ENCODE measurements at places on chromosomes 7 and 10.
A peak's percentile ranks its signal among the peaks of the same experiment; 100 is the strongest.

DNA sequence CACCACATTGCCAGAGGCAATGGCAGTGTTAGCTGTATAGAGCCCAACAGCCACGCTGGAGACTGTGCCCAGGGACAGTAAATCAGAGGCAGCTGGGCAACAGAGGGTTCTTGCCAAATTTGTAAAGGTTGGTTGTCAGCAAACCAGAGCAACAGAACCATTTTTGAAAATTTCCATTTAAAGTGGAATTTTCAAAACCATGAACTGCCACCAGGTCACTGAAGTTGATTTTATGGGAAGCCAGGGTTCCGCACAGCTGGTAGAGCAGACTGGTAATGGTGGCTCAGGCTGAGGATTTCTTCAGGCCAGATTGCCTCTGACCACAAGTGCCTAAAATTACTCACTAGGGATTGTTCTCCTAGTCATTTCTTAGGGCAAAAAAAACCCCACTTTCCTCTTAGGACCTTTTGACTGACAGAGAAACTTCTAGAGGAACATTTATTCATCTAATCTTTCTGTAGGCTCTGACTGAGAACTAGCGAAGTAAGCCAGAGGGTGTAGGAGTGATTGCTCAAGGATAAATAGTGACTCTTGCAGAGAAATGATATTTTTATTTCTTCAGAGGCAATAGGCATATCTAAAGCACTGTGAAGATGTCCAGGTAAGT, 342.4 kb downstream of the BBS9 start:
- DNase-seq, result no peak

DNA sequence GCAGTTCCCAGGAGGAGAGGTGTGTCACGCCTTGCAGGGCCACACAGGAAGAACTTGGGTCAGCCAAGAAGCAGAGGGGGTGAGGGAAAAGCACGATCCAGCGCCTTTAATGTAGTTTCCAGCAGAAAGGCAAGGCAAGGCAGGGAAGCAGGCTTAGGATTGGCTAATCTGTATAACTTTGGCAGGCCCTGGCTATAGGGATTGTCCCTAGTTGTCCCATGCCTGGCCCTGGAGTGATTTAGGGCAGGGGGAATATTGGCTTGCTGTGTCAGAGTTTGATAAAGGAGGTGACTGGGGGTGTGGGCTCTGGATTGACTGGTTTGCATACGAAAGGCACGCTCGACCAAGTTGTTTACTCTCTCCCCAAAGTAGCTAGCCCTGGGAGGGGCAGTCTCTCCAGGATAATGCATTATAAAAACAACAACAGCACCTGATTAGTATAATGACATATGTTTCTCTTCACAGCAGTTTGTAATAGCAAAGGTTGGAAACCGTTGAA, 44.5 kb downstream of the RBM28 start:
- no peak for DNase-seq

GRCh38 chr10:126738001-126738400, 67.5 kb upstream of the C10orf90 start:
- DNase-seq, result no peak

GRCh38 chr10:103685880-103686669, 169.3 kb downstream of the SH3PXD2A start:
- DNase-seq, result peak; percentile 61

- no peak for DNase-seq
Observed at GRCh38 chr10:27188259-27188658, 33.1 kb downstream of the MASTL start.

- no peak for DNase-seq
Observed at GRCh38 chr7:32217341-32218153, 147.3 kb upstream of the PDE1C start.

- no peak for DNase-seq
Observed at GRCh38 chr10:86992456-86992855, 24.2 kb downstream of the ADIRF start.

DNA sequence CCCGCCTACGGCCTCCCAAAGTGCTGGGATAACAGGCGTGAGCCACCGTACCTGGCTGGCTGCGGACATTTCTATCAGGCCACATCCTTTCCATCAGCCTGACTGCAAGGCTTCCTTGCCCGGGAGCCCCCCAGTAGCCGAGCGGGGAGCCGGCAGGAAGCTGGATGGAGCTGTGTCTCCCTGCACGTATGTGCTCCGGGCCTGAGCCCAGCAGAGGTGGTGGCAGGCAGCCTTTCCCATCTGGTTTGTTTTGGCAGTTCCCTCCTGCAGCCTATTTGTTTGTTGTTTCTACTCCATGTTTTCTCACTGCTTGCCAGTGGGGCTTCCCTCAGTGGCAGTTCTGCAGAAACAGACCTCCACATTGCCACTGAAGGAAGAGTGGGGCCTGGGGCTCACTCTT, 5.4 kb downstream of the POP7 start:
- DNase-seq, result no peak

DNA sequence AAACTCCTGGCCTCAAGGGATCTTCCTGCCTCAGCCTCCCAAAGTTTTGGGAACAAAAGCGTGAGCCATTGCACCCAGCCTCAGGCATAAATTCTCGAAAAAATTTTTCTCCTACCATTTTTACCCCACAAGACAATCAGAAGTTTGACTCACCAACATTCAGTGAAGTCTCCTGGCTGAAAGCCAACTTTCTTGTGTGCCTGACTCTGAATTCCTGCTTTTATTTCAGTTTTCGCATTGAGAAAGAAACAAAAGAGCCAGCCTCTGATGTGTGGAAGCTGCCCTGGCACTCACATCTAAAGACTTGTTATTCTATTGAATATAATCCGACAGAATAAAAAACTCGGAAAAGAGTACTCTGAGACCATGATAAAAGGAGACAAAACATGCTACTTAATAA, 402.9 kb downstream of the MAGI2 start:
- peak; percentile 63 for DNase-seq

DNA sequence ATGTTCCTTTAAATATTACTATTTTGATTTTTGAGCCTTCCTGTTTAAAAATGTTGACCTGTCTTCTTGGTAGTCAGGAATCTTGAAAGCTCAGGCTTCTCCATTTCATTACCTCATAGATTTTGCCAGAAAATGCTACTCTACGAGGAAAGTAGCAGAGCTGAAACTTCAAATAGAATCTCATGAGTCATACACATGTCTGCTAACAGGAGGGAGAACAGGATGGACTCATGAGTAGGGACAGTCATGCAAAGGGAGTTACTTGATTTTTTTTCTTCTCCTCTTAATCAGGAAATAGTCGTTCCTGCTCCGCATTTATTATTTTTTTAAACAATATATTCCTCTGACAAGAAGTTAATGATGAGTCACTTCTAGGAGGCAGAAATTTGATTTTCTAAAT, 37.0 kb upstream of the MINDY3 start:
- peak; percentile 70 for DNase-seq

DNA sequence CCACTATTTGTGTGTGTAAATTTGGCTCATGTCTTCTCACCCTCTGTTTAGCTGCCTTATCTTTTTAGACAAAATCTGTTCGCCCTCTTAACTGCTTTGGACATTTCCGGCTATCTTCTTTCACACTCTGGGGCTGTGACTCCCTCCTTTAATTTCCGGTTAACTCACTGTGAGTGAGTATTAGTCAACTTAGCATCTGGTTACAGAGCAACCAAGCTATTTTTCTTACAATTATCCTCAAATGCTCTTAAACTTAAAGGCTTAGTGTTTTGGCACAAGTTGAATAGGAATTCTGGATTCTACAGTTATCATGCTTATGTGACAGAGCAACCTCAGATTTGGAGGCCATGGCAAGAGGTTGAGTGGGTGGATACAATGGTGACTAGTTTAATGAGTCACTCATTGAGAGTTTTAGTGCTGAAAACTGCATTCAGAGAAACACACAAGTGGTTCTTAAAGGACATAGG, 177.6 kb upstream of the SEMA3A start:
- peak; percentile 80 for DNase-seq

- DNase-seq, result no peak
Observed at GRCh38 chr7:50677638-50677996, 105.1 kb downstream of the GRB10 start.

DNA sequence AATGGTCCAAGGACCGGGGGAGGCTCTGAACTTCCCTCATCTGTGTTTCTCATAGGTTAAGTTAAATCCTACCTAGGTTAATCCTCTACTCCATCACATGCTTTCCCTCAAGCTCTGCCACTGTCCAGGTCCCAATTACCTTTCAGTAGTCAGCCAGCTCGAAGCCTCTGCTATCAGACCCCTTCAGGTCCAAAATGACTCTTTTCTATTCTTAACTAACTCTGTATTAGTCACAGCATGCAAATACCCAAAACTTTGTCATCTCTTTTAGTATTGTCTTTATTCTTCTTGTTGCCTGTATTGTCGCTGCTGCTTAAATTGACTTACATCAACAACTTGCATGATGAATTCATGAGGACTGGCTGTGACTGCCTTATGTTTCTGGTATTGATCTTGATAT, 15.3 kb downstream of the PPP1R17 start:
- DNase-seq, result no peak

- DNase-seq, result no peak
Observed at GRCh38 chr7:140137078-140137477, 39.7 kb downstream of the KDM7A start.

- no peak for DNase-seq
Observed at GRCh38 chr10:4778761-4779160, 47.2 kb upstream of the AKR1E2 start.

- DNase-seq, result no peak
Observed at GRCh38 chr10:92162541-92162940, 128.3 kb downstream of the CPEB3 start.

- peak; percentile 68 for DNase-seq
Observed at GRCh38 chr10:30392564-30392990, 41.4 kb upstream of the MAP3K8 start.

DNA sequence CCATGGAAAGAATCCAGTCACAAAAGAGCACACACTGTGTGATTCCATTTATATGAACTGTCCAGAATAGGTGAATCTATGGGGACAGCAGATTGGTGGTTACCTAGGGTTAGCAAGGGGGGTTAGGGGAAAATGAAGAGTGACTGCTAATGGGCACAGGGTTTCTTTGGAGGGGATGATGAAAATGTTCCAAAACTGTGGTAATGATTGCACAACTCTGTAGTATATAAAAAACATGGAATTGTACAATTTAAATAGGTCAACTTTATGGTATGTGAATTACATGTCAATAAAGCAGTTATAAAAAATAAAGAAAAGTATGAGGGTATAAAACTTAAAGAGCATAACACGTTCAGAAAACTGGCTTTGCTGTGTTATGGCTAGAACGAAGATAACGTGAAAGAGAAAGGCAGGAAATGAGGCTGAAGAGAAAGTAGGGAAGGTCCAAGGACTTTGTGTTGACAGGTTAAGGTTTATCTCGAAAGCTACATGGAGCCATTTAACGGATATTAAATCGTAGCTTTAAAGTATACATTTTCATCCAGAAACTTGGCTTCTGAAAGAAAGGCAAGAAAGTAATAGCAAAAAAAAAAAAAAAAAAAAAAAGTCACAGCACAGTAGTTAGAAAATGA, 26.4 kb upstream of the MSS51 start:
- no peak for DNase-seq

DNA sequence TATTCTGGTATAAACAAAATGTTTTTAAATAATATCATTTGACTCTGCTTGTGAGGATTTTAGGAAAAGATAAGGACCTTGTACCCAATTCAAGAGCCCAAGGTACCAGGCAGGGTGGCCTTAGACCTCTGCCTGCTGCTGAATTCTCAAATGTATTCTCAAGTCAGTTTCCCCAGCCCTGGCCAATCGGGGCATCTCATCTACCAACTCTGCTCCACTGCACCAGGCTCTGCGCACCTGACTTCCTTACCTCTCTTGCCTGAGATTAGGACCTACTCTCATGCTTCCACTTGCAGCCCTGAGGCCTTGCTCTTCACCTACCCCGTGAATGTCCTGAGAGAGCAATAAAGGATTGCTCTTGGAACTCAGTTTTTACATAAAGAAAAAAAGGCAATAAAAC, 69.6 kb upstream of the EZH2 start:
- DNase-seq, result no peak

- no peak for DNase-seq
Observed at GRCh38 chr10:119268871-119269506, 61.6 kb downstream of the GRK5 start.

GRCh38 chr10:132461683-132462231, 64.8 kb downstream of the PWWP2B start:
- DNase-seq, result no peak

GRCh38 chr10:14451341-14451740, 120.6 kb upstream of the FRMD4A start:
- no peak for DNase-seq

DNA sequence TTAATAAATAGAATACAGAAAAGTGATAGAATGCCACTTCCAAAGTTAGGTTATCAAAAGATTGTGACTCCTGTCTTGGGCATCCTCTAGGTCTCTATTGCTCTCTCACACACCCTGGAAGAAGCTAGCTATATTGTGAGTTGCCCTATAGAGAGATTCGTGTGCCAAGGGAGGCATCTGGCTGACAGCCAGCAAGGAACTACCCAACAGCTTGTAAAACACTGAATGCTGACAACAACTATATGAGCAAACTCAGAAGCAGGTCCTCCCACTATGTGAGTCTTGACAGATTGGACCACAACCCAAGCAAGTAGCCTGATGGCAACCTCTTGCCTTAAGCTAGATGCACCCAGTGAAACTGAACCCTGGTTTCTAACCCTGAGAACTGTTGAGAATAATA, 55.7 kb upstream of the CDK14 start:
- no peak for DNase-seq

DNA sequence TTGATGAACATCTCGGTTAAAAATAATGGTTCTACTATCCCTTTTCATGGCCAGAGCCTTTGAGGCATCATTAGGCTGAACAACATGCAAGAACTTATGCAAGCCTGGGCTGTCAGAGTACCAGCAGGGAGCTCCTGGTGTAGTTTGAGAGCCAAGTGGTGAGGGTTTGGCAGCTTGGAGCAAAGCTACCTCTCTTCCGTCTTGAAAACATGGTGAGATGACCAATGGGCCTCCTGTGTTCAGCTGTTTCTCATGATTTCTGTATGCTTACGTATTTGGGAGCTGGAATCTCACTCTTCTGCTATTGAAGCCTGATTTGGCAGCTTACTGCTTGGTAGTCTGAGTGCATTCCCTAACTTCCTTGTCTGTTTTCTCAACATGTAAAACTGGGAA, 150.4 kb downstream of the CXCL12 start:
- DNase-seq, result no peak

GRCh38 chr7:8442814-8443304, 9.4 kb downstream of the NXPH1 start:
- DNase-seq, result peak; percentile 36

GRCh38 chr7:78649976-78650375, 803.5 kb downstream of the MAGI2 start:
- DNase-seq, result peak; percentile 11

DNA sequence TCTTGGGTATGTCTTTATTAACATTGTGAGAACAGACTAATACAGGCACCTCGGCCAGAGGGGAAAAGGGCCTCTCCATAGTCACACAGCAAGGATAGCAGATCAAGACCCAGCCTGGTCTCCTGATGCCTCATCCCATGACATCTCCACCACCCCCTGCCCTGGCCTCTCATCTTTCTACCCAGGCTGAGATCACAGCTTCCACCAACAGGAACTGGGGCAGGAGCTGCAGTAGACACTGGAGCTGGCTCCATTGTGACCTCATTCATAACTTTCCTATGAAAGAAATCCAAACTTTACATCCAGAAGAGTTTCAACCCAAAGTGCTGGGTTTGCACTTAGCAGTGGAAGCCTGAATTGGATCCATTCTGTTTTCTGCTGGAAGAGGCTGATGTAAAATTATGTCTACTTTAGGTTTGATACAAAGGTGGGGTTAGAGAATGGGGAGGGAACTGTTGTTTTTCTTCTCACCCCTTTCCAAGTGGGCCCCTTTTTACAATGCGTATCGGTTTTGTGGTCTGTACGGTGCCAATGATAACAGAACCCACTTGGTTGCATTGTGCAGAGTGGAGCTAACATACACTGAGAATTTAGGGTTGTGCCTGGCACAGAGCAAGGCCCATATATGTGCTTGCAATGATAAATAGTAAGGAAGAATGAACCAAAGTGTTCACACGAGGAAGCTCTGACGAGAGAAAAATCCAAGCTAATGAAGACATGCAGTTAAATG, 28.6 kb upstream of the INSIG1 start:
- DNase-seq, result no peak
